ENCODE measurements at places on chromosomes 3 and 15. TPM values are rescaled to one million over a fixed set of nuclear protein-coding genes. Genes with fewer than 3 reads are reported as not detected.

DNA sequence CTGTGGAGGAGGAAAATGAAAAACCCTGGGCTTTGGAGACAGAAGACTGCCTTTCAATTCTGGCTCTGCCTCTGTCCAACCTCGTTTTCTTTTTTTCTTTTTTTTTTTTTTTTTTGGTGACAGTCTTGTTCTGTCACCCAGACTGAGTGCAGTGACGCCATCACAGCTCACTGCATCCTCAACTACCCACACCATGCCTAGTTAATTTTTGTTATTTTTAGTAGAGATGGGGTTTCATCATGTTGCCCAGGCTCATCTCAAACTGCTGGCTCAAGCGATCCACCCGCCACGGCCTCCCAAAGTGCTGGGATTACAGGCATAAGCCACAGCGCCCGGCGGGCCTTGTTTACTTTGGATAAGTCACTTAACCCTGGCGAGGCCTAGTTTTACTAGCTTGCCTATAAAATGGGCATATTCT is 66.3 kb upstream of the SLC25A26 start:
- no peak for DNase-seq

NIT2 gene
- total RNA-seq, result 59.8 TPM

GRCh38 chr3:72113564-72113963 is 328.6 kb upstream of the PROK2 start:
- DNase-seq, result no peak

DNA sequence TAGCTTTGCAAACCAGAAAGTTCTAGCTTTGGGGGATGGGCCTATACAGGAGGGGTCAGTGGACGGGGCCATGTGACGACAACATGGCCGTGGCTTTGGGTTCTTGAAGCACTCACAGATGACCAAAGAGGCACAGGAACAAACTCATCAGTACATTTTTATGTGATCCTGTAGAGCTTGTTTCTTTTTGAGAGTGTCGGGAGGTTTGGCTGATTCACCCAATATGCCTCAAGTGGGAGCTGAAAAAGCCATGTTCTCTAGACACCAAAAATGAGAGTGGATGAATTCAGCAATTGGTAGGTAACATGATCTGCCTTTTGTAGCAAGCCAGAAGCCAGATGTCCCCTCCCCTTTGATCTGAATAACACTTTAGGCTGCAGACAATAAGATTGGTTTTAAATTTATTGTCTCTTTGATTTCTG is 30.1 kb downstream of the GREM1 start:
- no peak for DNase-seq

DNA sequence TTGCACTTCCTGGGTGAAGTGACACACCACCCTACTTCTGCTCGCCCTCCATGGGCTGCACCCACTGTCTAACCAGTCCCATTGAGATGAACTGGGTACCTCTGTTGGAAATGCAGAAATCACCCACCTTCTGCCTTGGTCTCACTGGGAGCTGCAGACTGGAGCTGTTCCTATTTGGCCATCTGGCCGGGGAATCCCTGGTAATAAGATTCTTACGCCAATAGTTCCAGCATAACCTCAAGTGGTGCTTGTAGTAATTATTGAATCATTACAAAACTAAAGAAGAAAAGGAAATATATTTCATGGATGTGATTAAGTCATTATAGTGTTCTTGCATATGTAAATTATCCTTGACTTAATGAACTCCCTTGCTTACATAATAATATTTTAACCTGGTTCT is 841.9 kb downstream of the CADM2 start:
- DNase-seq, result no peak

- DNase-seq, result no peak
These were observed 10.5 kb downstream of the SELENOS start for GRCh38 chr15:101266787-101267186.

DNA sequence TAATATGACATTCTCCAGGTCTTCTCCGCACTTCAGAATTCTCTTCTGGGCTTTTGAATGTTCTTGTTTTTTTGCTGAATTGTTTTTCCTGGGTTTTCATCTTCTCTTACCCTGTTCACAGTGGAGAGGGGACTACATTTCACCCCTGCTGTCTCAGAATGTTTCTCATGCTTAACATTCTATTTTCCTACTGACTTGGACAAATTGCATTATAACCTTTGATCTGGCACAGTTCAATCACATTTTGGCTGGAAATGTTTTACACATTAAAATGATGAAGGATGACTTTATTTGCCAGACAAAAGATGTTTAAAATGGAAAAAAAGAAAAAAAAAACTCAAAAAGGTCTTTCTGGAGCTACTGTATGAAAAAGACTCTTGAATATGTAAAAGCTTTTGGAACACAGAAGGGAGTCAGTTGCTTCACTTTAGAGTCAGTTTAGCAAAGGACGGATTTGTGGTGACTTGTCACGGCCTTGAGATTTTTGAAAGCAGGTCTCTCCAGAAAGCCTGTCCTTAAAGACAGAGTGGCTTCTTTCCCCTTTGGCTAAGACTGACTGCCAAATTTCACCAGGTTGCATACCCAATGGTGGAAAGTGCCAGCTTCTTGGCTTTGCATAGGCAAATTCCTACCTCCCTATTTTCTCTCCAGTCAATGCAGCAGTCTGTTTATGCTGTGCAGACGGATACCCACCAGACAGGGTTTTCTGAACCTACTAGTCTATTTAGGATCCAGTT is 401.0 kb upstream of the TBL1XR1 start:
- DNase-seq, result no peak

NLGN1 gene
- not detected for total RNA-seq

CAND2 gene
- total RNA-seq, result 0.09 TPM

GRCh38 chr3:49841806-49842205 is 14.6 kb downstream of the TRAIP start:
- DNase-seq, result no peak

FBXO40 gene
- not detected for total RNA-seq

GRCh38 chr3:127233371-127233770 is 40.4 kb downstream of the PRR23E start:
- DNase-seq, result no peak

FBN1 gene
- total RNA-seq, result 1.3 TPM

GRCh38 chr3:160671231-160671630 is 5.7 kb upstream of the ARL14 start:
- no peak for DNase-seq

DNA sequence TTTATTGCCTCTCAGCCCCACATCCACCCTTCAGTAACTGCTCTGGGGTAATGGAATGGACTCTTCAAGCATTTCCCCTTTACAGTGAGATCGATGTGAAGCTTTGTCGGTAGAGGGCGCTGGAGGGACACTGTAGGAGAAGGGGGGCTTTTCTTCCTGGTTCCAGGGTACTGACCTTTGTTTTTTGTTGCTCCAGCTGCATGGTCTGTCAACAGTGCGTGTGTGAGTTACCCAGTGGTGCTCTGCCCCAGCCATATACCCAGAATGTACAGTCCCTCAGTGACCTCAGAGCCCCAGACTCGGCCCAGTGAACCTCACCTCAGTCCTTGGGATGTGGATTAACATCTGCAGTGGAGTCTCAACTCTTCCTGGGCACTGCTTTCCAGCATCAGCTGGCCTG is 180.3 kb upstream of the TSC22D2 start:
- DNase-seq, result peak; percentile 64

GRCh38 chr15:94294556-94294955 is 63.2 kb downstream of the MCTP2 start:
- DNase-seq, result no peak

SNTN gene
- total RNA-seq, result not detected

- no peak for DNase-seq
These were observed 58.3 kb upstream of the TFRC start for GRCh38 chr3:196140224-196140623.

DNA sequence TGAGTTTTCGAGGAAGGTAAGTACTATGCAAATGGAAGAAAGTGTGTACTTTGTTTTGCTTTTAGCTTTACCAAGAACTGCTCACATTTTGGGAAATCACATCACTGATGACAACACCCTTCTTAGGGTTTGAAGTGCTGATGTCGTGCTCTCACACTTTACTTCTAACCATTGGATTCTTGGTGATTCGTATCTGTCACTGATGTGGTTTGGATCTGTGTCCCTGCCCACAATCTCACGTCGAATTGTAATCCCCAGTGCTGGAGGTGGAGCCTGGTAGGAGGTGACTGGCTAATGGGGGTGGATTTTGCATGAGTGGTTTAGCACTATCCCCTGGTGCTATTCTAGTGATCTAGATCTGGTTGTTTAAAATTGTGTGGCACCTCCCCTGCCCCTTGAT is 75.4 kb upstream of the RGMA start:
- DNase-seq, result peak; percentile 60

CD47 gene
- total RNA-seq, result 111 TPM

DNA sequence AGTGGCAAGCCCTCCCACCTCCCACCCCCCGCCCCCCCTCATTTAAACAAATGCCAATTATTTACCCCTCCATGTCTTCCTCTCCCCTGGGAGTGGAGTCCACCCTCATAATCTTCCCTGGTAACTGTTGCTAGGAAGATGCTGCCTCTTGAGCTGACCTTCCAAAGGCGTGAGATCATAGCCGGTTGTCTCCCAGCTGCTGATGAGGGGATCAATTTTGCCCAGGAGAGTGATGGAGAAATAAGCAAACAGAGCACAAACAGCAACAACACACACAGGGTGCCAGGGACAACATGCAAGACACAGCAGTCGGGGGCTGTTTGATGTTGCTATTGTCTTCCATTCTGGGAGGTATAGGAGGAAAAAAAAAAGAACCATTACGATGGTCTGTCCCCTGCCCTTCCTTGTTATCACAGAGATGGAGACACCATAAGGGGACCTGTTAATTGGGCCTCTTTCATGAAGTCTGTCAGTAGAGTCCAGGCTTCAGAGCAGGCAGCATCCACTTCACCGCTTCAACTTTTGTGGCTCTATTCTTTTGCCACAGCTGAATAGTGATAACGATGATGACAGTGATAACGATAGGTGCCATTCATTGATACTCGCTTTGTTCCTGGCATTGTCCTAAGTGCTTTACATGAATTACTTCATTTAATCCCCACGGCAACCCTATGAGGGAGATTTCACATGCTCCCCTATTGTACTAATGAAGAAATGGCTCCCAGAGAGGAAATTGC is 76.9 kb upstream of the RGMA start:
- no peak for DNase-seq

NEK4 gene
- total RNA-seq, result 26.7 TPM

- no peak for DNase-seq
These were observed 125.5 kb downstream of the NSMCE3 start for GRCh38 chr15:29143909-29144635.

DNA sequence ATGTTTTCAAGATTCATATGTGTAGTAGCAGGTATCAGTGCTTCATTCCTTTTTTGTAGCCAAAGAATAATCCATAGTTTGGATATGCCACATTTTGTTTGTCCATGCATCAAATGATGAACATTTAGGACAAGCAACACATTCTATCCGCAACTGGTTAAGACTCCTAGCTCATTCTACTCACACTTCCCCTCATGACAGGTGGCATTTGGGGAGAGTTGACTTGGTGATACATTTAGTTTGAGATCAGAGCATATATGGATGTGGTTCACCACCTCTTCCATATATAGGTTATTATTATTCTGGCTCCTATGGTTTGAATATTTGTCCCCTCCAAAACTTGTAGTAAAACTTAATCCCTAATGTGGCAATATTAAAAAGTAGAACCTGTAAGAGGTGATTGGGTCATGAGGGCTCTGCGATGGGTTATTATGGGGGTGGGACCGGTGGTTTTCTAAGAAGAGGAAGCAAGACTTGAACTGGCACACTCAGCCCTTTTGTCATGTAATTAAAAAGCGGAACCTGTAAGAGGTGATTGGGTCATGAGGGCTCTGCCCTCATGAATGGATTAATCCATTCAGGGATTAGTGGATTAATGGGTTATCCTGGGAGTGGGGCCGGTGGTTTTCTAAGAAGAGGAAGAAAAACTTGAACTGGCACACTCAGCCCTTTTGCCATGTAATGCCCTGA is 75.3 kb upstream of the HRH1 start:
- DNase-seq, result no peak
